ENCODE measurements at places on chromosomes 6 and 20.

GRCh38 chr6:126110512-126111270, 124.4 kb downstream of the TRMT11 start:
- DNase-seq = no peak

DNA sequence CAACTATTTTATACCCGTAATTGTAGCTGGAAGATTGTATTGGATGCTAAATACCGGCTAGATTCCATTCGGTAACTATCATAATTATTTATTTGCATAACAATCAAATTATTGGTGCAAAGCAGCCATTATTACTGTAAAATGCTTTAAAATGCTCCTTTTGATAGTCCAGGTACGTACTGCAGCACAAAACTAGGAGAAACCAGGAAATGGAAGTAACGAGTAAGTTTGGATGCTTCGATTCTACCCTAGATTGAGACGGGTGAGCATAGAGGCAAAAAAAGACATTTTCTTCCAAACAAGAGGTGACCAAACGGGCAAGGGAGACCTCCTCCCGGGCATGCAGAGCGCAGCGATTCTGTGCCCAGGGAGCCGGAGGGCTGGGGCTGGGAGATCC, 469 bp upstream of the XRN2 start:
- DNase-seq = no peak

GRCh38 chr6:116405138-116405537, 34.4 kb downstream of the DSE start:
- no peak for DNase-seq

GRCh38 chr20:33233129-33233774, 2.5 kb upstream of the BPIFA1 start:
- DNase-seq = peak; percentile 78

- no peak for DNase-seq
Observed at GRCh38 chr20:16947479-16947878, 199.3 kb downstream of the OTOR start.

GRCh38 chr20:62651285-62652021, 9.2 kb downstream of the SLCO4A1 start:
- no peak for DNase-seq

DNA sequence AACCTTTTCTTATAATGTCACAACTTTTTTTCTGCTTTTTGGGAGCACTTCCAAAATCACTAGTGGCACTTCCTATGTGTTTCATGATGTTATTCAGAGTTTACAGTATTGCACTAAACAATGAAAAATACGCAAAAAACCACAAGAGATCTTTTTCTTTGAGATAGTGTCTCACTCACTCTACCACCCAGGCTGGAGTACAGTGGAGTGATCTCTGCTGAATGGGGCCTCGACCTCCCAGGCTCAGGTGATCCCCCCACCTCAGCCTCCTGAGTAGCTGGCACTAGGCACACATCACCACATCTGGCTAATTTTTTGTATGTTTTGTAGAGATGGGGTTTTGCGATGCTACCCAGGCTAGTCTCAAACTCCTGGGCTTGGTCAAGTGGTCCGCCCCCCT, 158.7 kb downstream of the COL21A1 start:
- no peak for DNase-seq

DNA sequence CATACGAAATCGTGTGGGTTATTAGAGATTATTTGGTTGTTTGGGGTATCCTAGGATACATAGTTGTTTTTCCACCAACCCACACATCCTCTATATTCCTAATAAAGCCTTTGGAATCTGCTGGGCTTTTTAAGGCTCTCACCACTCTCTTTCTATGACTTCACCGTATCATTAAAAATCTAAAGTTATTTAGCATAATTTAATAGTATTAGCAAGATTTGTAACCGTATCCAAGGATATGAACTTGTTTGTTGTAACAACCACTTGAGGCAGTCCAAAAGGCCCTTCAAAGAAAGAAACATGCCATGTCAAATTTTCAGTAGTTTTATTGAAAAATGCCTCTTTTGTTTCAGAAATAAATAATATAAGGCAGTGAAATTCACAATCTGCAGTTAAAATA, 121.8 kb downstream of the COL12A1 start:
- DNase-seq = no peak

- no peak for DNase-seq
Observed at GRCh38 chr6:5958921-5959320, 47.8 kb downstream of the NRN1 start.

- no peak for DNase-seq
Observed at GRCh38 chr6:11242711-11243110, 10.2 kb upstream of the NEDD9 start.

- peak; percentile 33 for DNase-seq
Observed at GRCh38 chr20:37387519-37388269, 41.8 kb downstream of the SRC start.

GRCh38 chr6:90483116-90483839, 103.6 kb downstream of the MAP3K7 start:
- no peak for DNase-seq

DNA sequence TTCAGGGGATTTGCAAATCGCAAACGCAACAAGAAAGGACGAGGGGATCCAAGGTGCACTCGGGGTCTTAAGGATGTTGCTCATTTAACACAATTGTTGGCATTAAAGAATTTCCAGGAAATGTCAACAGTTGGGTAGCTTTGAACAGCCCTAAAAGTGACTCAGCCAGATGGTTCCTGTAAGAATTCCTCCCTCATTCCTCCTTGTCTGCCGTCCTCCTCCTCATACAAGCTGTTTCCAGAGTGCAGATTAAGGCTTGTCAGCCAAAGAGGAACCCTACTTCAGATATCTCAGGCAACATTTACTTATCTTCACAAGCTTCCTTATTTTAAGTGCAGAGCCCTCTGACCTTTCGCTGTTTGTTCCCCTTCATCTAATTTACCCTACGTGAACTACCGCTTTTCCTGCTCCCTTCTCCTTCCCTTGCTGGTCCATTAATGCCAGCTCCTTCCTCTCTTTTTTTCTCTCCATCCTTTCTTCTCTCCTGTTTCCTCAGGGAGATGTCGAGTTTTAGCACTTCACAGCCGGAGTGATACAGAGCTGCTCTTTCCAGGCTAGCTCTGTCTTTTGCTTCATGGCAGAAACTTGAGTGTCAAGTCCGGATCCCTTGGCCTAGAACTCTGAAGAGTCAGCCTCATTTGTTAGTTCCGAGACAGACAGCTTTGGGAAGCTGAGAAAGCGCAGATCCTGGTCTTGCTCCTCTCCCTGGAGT, 26.1 kb upstream of the TBC1D7 start:
- no peak for DNase-seq

DNA sequence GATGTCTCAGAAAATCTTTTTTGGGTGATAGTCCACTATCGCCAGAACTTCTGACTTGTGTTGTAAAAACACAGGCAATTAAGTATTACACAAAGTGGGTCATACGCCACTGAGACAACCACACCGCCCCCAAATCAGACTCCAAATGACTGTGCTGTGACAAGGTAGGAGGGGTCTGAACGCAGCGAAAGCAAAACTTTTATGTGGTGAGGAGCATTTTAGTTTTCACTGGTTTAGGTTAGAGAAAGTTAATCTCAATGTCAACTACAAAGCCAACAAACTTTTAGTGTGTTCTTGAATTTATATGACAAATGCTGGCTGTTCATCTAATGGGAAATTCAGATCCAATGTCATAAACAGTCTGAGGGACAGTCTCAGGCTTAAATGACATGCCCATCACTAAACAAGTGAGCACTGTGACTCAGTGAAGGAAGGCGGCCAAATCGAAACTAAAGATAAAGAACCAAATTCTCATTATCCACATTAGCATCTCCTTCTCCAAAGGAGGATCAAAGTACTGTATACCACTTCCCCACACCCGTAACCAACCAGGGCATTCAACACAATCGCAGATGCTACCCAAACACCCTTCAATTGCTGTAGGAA, 186.7 kb downstream of the GJA10 start:
- DNase-seq = no peak

- DNase-seq = no peak
Observed at GRCh38 chr6:19752746-19753145, 84.4 kb upstream of the ID4 start.

GRCh38 chr6:41027799-41028560, 11.0 kb downstream of the UNC5CL start:
- peak; percentile 95 for DNase-seq

DNA sequence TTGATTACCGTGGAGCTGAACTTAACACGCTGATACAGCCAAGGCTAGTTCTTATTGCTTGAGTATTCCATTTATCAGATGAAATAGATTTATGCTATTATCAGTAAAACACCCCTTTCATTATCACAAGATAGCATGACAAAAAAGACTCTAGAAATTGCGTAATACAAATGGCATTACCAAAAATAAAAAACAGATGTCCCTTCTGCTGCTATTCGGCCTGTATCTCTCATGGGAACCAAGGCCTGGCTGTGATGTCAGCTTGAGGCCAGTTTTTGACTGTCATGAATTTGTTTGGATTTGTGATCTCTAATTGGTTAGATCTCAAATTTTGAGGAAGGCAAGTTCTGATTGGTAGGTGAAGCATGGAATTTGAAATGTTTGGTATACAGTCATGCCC, 25.2 kb downstream of the MEI4 start:
- no peak for DNase-seq

DNA sequence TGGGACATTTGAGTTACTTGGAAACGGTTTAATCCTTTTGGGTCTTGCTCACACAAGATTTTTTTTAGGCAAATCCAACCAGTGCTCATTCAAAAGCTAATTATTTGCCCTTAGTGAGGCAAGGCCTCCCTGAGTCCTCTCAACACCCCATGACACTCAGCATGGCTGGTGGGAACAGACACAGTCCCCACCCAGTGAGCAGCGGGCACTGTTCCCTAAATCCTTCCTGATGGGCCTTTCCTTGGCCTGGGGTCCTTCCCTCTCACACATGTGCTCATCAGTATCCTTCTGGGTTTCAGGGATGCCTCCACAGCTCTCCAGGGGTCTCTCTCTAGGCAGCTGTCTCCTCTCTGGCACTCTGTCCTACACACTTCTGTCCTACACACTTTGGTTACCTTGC, 28.0 kb downstream of the PLAGL2 start:
- no peak for DNase-seq

- no peak for DNase-seq
Observed at GRCh38 chr6:27874016-27874415, 38.2 kb downstream of the OR2B2 start.

DNA sequence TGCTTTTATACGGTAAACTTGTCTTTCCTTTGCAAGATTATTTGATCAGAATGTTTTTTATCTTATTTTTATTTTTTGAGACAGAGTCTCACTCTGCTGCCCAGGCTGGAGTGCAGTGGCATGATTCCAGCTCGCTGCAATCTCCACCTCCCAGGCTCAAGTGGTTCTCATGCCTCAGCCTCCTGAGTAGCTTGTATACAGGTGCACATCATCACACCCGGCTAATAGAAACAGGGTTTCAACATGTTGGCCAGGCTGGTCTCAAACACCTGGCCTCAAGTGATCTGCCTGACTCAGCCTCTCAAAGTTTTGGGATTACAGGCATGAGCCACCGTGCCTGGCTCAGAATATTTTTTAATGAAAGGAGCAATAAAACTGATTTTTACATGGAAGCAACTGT, 8.9 kb upstream of the LPIN3 start:
- no peak for DNase-seq

- no peak for DNase-seq
Observed at GRCh38 chr6:139701003-139701402, 326.6 kb upstream of the CITED2 start.

GRCh38 chr20:22063753-22064152, 358.3 kb downstream of the PAX1 start:
- no peak for DNase-seq

- no peak for DNase-seq
Observed at GRCh38 chr6:123150076-123150475, 154.0 kb downstream of the CLVS2 start.

DNA sequence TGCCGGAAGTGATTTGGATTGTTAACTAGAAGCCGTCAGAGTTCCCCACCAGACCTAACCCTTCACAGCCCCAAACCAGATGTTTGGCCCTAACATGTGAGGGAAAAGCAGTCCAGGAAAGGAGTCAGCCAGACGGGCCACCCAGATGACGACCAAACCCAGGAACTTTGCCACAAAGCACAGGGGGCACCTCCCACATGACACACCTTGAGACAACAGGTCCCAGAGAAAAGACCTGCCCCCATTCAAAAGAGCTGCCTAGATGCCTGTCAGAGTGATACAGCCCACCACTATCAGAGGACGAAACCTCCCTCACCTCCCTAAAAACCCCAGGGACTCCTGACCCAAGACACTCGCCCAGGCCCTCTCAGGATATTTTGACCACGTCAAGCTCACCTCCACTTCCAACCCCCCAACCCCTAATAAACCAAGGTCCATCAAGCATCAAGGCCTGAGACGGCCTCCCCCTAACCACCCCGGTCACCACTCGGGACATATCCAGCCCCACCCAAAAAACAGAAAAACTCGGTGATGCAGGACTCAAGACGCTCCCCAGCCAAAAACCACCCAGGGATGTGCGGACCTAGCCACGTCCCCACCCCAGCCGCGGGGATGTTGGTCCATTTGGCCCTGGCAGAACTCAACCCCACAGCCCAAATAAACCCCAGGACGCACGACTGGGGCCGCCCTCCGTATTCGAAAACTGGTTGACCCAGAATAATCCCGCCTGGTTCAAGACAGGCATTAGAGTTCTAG, 662 bp downstream of the ZNF343 start:
- no peak for DNase-seq

GRCh38 chr20:49435639-49436038, 46.8 kb downstream of the KCNB1 start:
- peak; percentile 36 for DNase-seq

DNA sequence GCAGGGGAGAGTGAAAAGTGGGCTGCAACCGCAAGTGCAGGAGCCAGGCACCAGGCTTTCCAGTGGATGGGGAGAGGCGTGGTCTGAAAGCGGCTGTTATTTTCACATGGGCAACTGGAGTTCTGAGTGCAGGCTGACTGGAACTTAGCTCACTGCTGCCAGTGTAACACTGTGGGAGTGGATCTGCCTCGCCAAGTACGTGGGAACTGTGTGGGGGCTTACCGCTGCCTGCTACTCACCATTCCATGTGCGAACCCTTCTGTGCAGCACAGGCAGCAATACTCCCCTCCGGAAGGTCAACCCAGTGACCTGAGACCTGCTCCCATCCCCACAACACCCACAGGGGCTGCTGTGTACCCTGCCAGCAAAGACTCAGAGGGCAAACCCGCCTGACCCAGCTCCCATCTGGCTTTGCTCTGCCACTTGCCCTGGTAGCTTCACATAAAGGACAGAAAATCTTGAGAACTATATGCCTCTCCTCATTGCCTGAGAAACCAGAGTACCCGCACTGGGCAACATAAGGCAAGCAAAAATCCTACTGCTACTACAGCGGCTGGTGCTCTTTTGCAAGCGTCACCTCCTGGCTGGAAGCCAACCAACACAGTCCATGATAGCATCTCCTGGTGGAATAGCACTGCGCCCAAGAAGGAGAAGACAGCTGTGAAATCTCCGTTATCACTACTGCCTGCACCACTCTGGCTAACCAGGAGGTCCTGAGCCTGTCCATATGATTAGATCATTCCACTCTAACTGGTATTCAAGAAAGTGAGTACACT, 54.4 kb upstream of the SIRPG start:
- DNase-seq = no peak

DNA sequence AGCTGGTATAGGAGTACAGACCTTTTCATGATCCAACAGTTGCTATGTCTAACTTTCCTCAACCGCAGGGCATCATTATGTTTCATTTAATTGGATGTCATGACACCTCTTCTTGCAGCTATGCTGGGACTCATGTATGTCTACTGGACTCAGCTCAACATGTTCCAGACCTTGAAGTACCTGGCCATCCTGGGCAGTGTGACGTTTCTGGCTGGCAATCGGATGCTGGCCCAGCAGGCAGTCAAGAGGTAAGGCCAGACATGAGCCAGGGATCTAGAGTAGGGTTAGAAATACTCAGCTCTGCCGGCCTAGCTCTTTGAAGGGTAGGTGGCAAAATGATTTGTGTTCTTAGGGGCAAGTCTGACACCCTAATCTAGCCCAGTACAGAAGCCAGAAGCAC, 25.2 kb downstream of the GHRH start:
- DNase-seq = no peak

GRCh38 chr6:89454300-89454699, 21.3 kb downstream of the ANKRD6 start:
- no peak for DNase-seq
